ENCODE measurements at places on chromosomes 6 and 20.

GRCh38 chr20:1177680-1178079 lies 7.1 kb downstream of the TMEM74B start:
- peak; percentile 30 for DNase-seq

DNA sequence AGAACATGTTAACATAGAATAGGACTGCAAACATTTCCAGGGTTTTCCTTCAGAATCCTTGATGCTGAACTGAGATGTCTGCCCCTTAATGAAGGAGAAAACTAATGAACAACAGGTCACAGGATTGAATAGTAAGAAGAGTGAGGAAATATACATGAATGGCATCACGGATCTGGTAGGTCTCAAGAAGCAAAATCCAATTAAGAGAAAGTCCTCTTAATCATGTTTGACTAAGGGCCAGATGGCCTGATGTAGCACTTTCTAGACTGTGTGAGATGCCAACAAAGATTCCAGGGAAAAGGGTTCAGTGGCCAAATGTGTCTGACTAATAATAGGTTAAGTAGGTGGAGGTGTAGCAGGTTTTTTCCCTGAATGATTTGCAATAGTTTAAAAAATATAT lies 13.7 kb upstream of the SHPRH start:
- no peak for DNase-seq

DNA sequence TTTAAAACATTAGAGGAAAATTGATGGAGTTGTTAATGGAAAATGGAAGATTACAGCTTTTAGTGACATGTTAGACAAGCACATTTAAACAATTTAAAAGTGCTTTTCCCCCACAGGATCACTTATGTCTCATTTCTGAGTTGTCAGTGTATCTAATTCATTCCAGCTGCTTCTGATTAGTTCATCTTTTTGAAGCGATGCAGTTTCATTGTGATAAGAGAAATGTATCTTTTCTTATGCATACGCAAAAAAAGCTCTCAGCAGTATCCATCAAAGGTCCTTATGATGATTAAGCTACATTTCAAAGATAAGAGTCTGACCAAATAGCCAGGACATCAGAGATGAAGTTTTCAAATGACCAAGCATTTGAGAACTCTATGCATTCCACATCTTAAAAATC lies 572.6 kb upstream of the SYNCRIP start:
- DNase-seq = no peak

GRCh38 chr6:90216072-90216977 lies 80.3 kb downstream of the BACH2 start:
- no peak for DNase-seq

DNA sequence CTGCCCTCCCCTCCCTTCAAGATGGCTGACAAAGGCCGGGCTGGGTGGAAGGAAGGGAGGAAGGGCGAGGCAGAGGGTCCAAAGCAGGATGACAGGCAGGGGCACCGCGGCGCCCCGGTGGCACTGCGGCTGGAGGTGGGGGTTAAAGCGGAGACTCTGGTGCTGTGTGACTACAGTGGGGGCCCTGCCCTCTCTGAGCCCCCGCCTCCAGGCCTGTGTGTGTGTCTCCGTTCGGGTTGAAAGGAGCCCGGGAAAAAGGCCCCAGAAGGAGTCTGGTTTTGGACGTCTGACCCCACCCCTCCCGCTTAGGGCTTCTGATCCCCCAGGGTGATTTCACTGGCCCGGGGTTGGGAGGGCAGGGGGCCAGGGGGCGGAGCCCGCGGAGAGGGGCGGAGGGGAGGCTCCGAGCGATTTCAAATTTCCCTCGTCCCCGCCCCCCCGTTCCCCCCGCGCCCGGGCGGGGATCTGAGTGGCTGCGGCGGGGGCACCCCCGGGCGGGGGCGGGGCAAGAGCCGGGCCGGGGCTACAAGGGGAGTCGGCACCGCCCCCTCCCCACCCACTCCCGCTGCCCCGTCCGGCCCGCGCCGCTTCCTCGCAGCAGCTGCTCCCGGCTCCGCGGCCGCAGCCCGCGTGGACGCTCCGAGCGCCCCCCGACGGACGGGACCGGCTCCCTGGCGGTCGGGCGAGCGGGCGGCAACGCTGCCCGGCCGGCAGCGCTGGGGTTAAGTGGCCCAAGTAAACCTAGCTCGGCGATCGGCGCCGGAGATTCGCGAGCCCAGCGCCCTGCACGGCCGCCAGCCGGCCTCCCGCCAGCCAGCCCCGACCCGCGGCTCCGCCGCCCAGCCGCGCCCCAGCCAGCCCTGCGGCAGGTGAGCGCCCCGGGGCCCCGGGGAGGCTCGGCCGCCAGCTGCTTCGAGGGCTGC lies at the start of gene DNMT3B:
DNMT3B (plus strand) TSS at position 555 of the 923 bp plus-strand sequence. CDS start 17,939 bp downstream, outside the sequence.
- DNase-seq = peak; percentile 96

DNA sequence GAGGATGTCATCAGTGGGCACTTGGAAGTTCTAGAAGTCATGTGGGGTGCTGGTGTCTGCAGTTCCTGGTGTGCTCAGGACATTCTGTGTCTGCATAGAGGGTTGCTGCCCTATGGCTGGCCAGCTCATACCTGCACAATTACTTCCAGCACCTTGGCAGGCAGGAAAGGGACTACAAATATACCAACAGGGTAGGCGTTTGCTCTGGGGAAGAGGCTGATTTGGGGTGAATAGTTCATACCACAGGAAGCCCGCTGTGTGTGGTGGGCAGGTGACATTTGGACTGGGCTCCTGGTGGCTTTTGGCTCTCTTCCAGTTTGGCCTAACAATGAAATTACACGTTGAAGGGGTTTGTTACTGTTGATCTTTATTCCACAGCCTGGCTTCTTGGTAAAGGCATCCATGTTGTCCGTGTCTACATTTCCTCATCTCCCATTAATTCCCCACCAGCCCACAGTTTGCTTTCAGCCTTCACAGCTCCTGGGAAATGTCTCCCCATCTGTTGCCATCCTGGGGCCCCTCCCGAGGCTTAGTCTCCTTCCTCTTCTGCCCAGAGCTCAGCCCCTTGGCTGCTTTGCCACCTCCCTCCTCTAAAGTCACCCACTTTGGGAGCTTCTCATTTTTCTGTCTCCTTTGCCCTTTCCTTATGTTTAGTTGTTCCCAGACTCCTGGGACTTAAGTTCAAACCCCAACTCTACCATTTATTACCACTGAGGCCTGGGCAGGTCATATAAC lies 88.1 kb downstream of the RSPH3 start:
- no peak for DNase-seq

DNA sequence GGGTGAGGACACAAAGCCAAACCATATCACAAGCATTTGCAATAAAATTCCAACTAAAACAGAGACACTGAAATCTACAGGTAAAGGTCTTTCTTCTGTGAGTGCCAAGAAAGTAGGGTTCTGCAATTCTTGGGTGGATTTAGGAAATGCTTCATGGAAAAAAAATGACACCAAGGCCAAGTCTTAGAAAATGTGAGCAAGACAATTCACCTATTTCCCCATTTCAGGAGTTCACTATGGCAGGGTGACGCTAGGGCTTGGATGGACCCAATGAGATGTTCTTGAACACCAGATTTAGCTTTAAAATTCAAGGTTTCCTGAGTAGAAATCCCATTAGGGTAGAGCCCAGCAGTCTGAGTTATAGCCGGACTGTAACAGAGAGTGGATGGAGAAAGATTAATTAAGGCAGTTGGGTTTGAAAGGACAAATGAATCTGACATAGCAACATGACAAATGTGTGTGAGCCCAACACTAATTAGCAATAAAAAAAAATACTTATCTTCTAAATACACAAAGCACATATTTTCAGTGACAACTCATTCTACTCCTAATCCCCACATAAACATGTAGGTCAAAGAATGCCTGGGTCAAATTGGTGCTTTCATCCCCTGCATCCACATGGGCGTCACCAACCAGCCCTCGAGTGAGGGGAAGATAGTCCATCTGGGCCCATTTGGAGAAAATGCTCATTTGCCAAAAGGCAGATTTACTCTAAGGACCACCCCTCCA lies 180.4 kb upstream of the JARID2 start:
- no peak for DNase-seq

- no peak for DNase-seq
These were observed 72.2 kb downstream of the RPP40 start for GRCh38 chr6:4931530-4932227.

GRCh38 chr6:42942444-42942843 lies 13.2 kb downstream of the CNPY3 start:
- DNase-seq = no peak

DNA sequence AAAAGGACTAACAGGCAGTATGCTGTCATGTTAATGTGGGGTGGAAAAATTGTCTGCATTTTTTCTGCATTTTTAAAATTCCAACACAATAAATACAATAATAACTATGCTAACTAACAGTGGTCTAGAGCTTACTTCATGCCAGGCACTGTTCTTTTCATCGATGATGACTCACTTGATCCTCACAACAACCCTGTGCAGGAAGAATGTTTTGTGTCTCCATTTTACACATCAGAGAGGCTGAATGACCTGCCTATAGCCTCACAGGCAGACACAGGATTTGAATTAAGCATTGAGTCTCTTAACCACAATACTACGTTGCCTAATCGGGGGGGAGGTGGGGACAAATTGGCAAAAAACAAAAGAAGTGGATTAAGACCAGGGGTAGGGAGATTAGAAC lies 26.9 kb upstream of the FANCE start:
- DNase-seq = peak; percentile 85

- no peak for DNase-seq
These were observed 177.7 kb downstream of the ZDHHC14 start for GRCh38 chr6:157558487-157559200.

DNA sequence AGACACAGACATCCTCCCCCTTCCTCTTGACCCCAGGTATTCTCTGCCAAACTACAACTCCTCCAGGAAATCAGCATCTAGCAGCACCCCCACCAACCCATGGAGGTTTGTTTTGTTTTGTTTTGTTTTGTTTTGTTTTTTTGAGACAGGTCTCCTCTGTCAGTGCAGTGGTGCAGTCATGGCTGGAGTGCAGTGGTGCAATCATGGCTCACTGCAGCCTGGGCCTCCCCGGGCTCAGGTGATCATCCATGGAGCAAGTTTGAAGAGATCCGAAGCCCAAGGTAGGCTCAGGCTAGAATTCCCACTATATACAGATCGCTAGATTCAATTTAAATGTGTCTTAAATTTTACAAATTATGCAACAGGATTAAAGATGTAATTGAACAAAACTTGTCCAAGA lies 518.2 kb upstream of the ARID1B start:
- no peak for DNase-seq

- DNase-seq = no peak
These were observed 7.0 kb downstream of the SLC22A23 start for GRCh38 chr6:3449750-3450305.

- no peak for DNase-seq
These were observed 89.5 kb downstream of the TIAM2 start for GRCh38 chr6:155084431-155085123.

DNA sequence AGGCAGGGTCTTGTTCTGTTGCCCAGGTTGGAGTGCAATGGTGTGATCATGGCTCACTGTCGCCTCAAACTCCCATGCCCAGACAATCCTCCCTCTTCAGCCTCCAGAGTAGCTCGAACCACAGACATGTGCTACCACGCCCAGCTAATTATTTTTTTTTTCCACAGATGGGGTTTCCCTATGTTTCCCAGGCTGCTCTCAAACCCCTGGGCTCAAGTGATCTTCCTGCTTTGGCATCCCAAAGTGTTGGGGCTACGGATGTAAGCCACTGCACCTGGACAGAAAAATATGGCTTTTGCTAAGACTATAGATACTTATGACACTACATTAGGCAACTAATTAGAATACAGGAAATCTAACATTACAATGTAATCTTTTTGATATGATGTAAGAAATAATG lies 17.9 kb downstream of the RNF24 start:
- DNase-seq = no peak

- no peak for DNase-seq
These were observed 11.1 kb downstream of the HLA-F start for GRCh38 chr6:29734046-29735018.

DNA sequence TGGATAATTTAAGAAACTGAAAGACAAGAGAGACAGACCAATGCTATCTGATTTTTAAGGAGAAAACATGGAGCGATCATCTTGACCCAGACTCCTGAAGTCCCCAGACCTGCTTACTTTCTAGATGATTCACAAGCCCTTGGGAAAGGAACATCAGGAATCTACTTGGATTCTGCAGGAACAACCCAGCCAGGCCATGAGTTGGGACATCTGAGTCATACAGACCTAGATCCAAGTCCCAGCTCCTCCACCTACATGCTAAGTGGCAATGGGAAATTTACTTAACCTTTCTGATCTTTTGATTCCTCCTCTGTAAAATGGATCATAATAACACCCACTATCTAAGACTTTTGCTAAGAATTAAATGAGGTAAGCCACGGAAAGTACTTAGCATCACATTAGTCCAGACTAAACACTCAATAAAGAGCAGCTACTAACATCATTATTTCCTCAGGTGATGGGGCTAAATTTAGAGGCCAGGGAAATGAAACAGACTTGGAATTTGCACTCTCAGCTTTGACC lies 61.0 kb upstream of the MAFB start:
- no peak for DNase-seq

DNA sequence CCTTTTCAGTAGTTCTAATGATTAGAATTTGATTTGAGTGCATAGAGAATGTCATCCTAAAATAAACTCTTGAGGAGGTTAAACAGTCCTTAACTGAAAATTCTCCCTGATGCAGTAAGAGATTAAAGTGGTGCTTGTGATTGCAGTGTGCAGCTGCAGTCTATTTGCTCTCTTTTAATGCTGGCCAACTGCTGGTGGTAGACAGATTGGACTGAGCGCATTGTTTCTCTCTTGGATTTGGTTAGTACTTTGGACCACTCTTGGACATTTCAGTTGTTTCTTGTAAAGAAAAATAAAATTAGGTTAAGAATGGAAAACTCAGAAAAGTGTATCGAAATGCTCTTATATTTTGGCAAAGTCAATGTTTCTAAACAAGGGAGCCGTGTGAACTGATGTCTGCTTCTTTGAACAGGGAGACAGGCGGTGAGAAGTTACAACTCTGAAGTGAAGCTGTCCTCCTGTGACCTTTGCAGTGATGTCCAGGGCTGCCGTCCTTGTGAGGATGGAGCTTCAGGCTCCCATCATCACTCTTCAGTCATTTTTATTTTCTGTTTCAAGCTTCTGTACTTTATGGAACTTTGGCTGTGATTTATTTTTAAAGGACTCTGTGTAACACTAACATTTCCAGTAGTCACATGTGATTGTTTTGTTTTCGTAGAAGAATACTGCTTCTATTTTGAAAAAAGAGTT lies 127.2 kb downstream of the CD109 start:
- DNase-seq = no peak

DNA sequence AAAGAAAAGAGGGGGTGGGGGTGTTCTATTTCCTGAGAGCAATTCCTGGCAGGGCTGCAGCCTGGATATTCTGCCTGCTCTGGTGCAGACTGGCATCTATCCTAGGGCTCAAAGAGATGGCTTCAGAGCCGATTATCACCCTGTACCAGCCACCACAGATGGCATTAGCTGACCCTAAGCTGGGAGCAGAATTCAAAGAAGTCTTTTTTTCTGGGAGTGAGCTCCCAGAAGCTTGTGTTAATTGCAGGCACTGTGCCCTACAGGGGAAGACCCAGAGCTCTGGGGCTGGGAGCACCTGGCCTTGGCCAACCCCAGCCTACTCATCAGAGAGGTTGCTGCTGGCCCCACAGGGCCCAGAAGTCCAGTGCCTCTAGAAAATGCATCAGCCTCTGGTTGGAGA lies 85.9 kb downstream of the PXDC1 start:
- no peak for DNase-seq
